ENCODE measurements at places on chromosomes 5 and 9.

DNA sequence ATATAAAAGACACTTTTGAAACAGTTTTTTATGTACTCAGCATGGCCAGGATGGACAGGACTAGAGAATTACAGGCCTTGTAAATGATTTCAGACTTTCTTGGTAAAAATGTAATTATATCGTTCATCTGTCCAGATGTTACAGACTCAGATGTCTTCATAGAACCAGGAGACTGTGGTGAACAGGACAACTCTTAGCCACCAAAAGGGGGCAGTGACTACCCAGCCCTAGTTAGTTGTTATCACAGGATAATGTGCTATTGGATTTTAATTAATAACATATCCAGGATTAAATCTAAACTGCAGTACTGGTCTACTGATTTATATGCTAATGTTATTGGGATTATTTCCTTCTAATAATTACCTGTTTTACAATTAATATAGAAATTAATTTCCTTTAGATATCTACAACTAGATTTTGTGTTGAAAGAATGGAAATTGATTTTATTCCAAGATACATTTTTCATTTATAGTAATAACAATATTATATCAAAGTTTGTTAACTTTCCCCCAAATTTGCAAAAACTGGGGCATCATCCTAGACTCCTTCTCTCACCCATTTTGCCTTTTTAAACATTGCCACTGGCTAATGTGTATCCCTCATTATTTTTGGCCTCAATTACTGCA, 99.4 kb downstream of the MTREX start:
- DNase-seq = no peak

DNA sequence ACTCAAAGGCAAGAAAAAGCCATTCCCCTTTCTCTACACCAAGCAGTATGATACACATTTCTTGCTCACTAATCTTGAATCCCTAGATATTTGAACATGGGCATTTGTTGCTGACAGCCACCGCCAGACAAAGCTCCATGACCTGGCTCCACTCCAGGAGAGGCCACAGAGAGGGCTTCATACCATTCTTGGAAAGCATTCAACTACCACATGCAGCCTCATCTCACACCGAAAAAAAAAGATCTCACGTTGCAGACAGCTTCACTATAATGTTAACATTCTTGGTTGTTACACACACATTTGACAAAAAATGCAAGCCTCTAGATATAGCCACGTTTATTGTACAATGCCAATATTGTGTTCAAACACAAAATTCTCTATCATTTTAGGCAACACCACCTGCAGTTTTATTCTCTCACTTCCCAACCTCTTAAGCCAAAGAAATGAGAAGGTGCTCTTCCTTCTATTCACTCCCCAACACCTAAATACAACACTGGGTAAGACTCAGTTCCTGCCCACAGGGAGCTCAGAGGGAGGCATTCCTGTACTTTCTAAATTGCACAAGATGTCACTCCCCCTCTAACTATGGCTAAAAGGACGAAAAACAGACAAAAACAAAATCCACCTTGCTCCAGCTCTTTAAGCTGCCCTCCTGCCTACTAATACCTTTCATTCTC, 222.4 kb downstream of the TSSK1B start:
- no peak for DNase-seq

DNA sequence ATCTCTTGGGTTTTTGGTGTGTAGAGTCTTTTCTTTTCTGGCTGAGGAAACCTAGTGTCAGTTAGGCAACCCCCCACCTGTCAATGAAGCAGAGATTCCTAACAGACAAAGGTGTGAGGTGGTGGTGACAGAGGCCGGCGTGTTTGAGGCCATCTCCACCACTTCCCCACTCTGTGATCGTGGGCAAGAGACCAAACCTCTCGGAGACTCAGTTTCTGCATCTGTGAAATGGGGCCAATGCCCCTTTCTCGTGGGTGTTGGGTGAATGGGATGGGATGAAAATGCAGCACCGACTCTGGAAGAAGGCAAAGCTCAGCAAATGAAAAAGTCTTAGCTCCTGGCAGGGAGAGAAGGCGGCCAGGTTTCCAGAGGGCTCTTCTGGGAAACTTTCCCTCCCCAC, 807 bp downstream of the FAM163B start:
- no peak for DNase-seq

DNA sequence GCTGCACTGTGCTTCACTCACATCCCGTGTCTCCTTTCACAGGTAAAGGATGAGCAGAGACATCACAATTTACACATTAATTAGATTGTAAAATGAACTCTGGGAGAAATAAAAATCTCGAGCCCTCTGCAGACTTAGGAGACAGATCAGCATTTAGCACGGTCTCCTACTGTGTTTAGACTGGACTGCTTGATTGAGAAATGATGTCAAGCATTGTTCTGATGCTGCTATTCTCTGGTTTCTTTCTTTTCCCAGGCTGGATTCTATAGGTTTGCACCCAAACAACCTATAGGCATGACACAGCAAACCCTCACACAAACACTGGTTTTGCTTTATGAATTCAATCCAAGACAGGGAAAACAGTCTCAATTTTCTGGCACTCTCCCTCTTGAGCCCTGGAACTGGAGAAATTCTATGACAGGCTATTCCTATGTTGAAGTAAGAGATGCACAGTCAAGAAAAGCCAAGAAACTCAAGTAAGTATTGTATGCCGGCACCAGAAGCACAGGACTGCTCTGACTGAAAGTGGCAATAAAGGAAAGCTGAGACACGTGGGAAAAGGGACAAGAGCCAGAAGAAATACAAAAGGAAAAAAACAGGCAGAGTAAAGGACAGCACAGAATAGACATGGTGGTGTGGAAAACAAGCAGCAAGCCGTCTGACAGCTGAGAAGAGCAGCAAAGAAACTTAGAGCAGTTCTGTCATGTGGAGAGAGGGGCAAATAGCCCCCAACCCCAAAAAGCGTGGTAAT, 24.8 kb upstream of the ERAP2 start:
- no peak for DNase-seq

- no peak for DNase-seq
Observed at GRCh38 chr5:167008705-167009104, 1282.7 kb upstream of the WWC1 start.

DNA sequence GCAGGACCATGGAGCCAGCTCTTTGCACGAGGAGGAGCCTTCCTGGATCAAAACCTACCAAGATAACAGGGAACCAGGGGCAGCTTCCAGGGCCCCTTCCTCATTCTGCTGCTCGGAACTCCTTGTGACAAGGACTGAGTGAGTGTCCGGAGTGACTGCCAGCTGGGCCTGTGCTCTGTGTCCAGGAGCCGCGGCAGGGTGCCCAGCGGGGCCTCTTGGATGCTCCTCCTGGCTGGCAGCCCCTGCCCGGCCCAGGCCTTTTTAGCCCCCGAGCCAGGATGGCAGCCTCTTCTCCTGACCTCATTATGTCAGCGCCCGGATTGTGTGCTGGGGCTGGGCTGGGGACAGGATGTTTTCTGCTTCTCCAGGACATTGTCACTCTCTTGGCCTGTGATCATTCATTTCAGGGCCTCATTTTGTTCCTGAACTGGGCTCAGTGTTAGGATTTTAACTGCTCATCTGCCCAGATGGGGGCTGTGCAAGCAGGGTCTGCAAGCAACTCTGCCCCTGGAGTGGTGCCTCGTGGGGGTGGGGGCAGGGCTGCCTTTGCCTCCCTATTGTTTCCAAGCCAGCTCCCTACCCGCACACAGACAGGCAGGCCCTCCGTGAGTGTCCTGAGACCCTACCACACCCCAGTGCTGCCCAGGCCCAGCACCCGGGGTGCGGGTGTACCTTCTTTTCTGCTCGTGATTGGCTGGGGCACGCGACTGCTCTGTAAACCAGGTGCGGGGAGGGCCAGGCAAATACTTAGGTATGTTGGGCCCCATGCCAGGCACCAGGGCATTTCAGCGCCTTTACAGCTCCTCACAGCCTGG, 161.6 kb downstream of the COL23A1 start:
- DNase-seq = peak; percentile 94

- no peak for DNase-seq
Observed at GRCh38 chr5:3198074-3198449, 397.6 kb upstream of the IRX1 start.

DNA sequence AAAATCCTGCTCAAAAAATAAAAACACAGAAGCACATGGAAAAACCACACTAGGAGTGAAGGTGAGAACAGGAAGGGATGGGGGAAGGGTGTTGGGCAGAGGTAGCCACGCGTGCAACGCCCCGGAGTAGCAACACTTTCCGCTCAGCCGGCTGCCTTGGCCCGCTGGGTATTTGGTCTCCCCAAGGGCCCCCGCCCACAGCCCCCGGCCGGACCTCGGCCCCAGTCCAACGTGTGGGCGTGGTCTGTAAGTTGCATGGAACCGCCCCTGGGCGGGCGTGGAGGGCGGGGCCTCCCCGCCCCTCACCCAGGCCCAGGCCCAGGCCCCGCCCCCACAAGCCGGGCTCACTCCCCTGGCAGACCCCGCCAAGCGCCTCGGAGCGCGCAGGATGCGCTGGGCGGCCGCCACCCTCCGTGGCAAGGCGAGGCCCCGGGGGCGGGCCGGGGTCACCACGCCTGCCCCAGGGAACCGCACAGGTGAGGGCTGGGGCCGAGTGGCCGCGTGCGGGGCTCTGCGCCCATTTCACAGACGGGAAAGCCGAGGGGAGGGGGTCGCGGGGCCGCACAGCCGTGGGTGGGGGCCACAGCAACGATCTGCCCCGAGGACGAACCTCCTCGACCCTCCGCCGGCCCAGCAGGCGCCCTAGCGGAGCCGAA, at the start of gene SUSD3:
Gene SUSD3, plus strand, starts transcription at position 347 of the 656 bp plus-strand sequence. Its CDS starts 42 bp downstream, at position 389.
- DNase-seq = no peak

GRCh38 chr9:14956208-14956607, 46.0 kb upstream of the FREM1 start:
- no peak for DNase-seq
